ENCODE measurements at places on chromosomes 4 and X.

- no peak for DNase-seq
Observed at GRCh38 chrX:47179221-47179927, 14.3 kb upstream of the UBA1 start.

- no peak for DNase-seq
Observed at GRCh38 chr4:38920186-38920585, 52.6 kb downstream of the FAM114A1 start.

GRCh38 chr4:60812811-60813210, 387.3 kb upstream of the ADGRL3 start:
- DNase-seq: no peak

GRCh38 chrX:13081395-13082205, 37.2 kb upstream of the FAM9C start:
- peak; percentile 25 for DNase-seq

- no peak for DNase-seq
Observed at GRCh38 chr4:7661846-7662506, 227.2 kb upstream of the PSAPL1 start.

- DNase-seq: no peak
Observed at GRCh38 chr4:142818031-142818430, 28.1 kb downstream of the INPP4B start.

GRCh38 chr4:71027611-71028010, 34.2 kb downstream of the DCK start:
- no peak for DNase-seq

DNA sequence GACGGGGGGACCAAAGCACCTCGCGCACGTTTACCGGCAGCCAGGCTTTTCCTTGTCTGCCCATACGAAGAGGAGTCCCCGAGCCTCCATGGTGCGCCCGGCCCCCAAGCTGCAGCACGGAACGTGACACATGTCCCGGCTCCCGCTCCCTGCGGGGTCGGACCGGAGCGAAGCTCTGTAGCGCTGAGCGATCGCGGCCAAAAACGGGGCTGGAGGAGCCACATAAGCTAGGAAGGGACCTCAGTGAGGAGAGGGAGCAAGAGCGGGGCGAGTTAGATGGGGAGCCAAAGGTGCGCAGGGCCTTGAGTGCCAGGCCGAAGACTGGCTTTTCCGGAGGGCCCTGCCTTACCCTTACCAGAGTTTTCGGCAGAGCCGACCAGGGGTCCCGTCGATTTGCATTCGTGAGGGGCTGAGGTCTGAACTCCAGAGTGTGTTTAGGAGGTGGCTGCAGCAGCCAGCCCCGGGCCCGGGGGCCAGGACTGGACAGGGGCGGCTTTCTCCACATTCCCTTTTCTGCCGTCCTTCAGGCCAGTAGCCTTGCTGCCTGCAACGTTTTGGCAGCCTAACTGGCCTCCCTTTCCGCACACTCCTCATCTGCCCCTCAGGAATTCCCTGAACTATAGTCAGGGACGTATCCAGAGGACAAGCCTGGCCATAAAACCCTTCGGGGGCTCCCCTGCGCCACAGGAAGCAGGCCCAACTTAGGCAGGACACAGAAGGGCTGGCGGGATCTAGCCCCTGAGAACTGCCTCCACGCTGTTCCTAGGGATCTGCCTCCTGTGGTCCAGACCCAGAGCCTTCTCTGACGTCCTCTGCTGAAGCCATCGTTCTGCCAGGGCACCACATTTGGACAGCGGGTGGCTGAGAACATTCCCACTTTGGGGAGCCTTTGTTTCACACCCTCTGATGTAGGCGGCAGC, 689 bp downstream of the SSR4 start:
- DNase-seq: no peak

GRCh38 chr4:130486186-130486585, 1390.2 kb downstream of the C4orf33 start:
- no peak for DNase-seq

DNA sequence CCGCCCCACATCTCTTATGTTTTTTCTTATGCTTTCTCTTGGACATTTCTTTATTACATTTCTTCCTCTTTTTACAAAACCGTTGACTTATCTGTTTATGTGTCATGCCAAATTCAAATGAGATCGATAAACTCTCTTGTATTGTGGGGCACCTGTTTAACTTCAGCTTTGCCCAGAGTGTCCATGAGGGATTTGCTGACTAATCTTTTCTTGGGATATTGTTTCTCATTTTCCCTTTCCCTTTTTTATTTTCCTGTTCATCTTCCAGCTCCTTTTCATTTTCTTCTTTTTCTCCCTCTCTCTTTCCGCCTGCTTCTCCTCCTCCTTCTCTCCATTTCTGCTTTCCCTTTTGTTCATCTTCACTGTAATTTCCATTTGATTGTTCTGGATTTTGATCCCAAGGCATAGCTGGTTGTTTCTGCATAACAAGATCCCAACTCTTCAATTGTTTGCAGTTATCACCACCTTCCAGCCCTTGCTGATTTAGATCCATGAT, 10.7 kb downstream of the TIMM8A start:
- DNase-seq: no peak

GRCh38 chrX:9561199-9561598, 96.3 kb downstream of the TBL1X start:
- DNase-seq: no peak

GRCh38 chr4:157095716-157096115, 19.8 kb downstream of the GLRB start:
- no peak for DNase-seq

DNA sequence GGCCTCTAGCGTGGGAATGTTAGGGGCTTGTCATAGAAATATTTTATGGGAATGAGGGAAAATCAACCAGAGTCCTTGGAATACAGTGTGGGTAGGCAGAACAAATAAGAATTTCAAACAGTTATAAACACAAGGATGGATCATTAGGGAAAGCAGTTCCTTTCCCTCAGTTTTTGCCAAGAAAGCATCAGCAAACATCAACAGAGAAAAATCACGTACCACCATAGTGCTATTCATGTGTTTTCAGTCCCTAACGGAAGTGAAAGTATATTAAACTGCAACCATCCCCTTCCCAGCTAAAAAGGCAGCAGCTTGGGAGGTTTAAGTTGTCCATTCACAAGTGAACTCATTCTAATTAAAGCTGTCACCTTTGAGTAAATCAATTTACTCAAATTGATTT, 334.4 kb upstream of the PCDH18 start:
- no peak for DNase-seq

- no peak for DNase-seq
Observed at GRCh38 chr4:182449186-182449929, 206.2 kb downstream of the TENM3 start.

DNA sequence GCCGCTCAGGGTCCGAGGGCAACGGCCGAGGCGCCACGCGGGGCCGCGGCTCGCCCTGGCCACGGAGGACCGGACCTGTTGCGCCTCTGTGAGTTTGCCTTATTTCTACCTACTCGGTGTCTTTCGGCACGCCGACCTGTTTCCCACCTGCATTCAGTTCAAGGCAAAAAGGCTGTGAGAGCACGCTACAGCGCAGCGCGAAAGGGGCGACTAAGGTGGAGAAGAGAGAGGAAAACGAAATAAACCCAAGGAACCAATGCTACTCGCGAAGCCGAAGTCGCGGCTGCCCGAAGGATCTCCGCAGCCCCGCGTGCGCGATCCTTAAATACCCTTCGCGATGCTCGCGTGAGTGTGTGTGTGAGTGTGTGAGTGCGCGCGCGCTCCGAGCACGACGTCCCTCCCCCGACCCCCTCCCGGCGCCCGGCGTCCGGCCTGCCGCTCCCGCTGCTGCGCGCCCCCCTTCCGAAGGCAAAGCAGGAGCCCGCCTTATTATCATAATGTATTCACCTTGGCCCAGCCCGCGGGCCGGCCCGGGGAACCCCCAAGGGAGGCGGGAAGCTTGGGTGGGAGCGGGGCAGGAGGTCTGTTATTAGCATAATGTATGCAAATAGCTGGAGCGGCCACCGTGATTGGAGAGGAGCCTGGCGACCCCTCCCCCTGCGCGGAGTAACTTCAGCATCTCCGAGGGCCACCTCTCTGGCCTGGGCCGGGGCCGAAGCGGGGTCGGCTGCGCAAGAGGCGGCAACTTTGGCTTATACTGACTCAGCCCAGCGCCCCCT, at the start of gene COL25A1:
Gene COL25A1 (minus strand): TSS at position 298 of the 779 bp plus-strand sequence.
- peak; percentile 32 for DNase-seq

GRCh38 chr4:7192252-7193029, at the start of gene SORCS2:
SORCS2 (plus strand) TSS chr4:7192538.
- DNase-seq: peak; percentile 85

GRCh38 chr4:111066887-111067286, 444.0 kb upstream of the PITX2 start:
- no peak for DNase-seq

GRCh38 chr4:10094841-10095240, 21.8 kb downstream of the WDR1 start:
- no peak for DNase-seq

All from GM13976 (cell line).